ENCODE measurements at places on chromosomes 5 and 9. TPM values are rescaled to one million over a fixed set of nuclear protein-coding genes. Genes with fewer than 3 reads are reported as not detected.

CREBRF gene
- polyA plus RNA-seq, result 14.7 TPM

LOX gene
- polyA plus RNA-seq, result 27.8 TPM

PHF24 gene
- 0.35 TPM for polyA plus RNA-seq

GRCh38 chr9:93254806-93255493 lies 71.0 kb downstream of the WNK2 start:
- no peak for DNase-seq

GRCh38 chr9:106745457-106745856 lies 117.5 kb upstream of the ZNF462 start:
- no peak for DNase-seq

DNA sequence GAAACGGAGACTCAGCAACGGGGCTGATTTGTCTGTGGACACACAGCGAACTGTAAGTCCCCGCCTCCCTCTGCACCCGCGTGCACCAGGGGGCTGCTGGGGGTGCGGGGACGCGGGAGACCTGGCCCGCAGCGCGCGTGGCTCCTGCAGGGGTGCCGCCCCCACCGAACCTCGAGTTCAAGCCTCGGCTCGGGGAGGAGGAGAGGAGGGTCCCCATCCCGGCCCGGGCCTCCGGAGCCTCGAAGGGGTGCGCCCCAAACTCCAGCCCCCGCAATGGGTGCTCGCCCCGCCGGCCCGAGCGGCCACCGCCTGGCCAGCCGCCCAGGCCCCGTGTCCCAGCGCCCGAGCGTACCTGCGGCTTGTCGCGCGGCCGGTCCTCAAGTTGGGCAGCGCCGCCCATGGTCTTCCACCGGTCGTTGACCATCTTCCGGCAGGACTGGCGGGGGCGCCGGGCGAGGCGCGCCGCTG lies 829 bp downstream of the FIBCD1 start:
- DNase-seq, result no peak

DNA sequence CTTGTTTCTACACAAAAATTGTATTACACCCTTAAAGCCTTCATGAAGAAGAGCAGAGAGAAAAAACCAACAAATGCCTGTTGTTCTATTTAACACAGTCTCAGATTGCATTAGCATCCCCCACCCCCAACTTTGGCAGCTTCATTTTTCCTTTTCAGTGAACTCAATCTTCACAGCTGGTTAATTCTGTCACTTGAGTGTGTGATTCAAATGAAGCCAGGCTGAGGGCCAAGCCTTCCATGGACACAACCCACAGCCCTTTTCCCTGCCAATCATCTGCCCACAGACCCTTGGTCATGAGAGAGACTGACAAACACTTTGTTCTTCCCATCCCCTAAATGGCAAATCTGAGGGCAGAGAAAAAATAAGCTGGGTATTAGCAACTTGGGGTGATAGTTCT lies 217.5 kb upstream of the NMUR2 start:
- DNase-seq, result no peak

DNA sequence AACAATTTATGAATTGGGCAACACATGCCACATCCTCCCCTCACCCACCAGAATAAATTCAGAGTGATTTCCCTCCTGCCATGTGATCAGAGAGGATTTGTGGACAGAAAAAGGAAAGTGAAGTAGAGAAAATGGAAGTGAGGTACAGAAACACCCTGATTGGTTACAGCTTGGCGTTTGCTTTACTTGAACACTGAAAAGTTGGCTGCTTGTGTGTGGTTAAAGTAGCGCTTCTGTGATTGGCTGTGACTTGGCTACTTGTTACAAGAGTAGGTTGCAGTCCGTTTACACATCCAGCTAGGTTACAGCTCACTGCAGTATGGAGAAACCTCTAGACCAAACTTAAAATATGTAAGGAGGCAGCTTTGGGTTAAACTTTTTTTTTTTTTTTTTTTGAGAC lies 205.2 kb upstream of the ZNF608 start:
- no peak for DNase-seq

DNA sequence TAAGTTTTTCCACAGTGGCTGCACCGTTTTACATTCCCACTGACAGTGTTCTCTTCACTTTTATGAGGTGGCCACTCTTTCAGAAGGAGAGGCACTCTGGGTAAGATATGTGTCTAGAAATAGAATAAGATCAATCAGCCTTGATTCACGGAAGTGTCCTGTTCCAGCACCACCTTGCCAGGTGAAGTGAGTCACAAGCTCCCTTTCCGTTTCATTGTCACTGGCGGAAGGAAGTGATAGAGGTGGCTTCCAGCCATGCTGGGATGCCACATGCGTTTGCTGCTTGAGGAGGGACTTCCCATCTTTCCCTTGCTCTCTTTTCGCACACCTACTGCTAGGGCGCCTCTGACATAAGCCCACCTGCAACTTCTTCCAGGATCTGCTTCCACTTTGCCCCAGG lies 217.1 kb downstream of the PIK3R1 start:
- no peak for DNase-seq

DNA sequence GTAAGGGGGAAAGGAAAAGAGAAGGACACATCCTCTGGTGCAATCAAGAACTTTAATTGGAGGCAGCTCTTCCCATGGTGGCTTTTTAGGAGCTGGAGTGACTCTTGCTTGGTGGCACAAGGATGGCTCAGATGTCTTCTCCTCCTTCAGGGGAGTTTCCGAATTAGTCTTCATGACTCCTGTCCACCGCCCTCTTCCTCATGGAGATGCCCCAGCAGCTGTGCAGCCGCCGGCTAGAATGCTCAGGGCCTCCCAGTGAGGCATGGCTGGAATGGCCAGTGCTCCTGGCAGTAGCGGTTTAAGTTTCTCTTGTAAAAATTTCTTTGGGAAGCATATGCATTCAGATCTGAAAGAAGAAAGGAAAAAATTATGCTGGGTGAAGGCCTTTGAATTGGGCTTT lies 8.8 kb upstream of the TEX53 start:
- no peak for DNase-seq

- DNase-seq, result no peak
These were observed 576.7 kb upstream of the ADAMTS16 start for GRCh38 chr5:4563400-4563799.

- no peak for DNase-seq
These were observed 223.8 kb downstream of the CEMIP2 start for GRCh38 chr9:71544464-71544863.

DNA sequence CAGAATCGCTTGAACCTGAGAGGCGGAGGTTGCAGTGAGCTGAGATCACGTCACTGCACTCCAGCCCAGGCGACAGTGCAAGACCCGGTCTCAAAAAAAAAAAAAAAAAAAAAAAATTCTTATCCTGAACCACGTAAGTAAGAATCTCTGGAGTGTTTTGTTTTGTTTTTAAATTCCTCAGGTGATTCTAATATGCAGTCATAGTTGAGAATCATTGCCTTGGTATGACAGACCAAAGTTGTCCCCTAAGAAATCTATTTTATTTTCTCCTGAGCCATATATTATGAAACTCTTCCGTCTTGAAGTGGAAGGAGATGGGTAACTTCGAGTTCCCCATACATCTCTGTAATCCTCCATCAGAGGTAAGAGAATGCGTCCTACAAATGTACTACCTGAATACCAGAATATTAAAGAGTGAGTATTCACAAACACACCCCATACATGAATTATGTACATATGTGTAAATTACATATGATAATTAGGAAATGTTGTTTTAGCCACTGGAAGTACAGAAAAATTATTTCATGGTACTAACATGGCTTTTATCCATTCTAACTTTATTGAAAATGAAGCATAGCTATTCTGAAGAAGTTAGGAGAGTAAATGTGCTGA lies 26.7 kb upstream of the SVEP1 start:
- DNase-seq, result no peak

- no peak for DNase-seq
These were observed 93.6 kb upstream of the RANBP3L start for GRCh38 chr5:36395260-36395659.

- DNase-seq, result no peak
These were observed 157.0 kb downstream of the DENND1A start for GRCh38 chr9:123772967-123773366.

GRCh38 chr9:136551401-136552116 lies 5.7 kb upstream of the NOTCH1 start:
- no peak for DNase-seq

DNA sequence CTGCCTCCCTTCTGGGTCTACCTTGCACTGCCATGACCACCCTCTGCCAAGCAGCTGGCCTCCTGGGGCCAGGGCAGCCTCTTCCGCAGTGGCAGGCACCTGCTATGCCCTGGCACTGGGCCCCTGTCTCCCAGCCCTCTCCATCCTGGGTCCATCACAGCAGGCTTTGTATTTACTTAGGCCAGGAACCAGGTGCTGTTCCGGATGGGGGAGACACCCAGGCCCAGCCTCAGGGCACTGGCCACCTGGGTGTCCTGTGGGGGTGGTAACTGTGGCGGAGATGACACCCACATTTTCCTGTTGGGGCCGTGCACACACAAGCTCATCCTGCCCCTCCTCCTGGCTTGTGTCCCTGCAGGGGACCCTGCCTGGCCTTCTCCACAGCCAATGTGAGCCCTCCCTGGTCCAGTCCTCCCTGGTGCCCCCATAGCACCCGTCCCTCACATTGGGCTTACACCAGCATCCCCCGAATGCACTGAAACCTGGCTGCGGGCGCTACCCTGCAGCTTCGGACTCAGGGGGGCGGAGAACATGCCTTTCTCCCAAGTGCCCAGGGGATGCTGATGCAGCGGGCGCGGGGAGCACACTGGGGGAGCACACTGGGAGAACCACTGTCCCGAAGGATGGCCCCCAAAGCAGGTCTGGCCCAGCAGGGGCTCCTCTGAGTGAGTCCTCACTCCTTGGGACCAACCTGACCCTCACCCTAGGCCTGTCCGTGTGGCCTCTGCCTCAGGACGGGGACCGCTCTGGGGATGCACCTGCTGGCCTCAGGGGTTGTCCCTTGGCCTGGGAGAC lies 17.9 kb downstream of the FAM163B start:
- DNase-seq, result no peak

DNA sequence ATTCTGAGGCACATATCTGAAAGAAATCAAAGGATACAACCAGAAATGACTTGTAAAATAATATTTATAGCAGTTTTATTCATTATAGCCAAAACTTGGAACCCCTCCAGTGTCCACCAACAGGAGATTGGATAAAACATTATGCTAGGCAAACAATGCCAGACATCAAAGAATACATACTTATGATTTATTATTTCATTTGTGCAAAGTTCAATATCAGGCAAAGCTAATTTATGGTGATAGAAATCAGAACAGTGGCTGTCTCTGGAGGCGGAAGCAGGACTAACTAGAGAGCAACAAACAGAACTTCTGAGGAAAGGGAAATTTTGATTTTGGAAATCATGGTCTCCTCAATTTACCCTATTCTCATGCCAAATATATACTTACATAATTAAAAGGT lies 193.1 kb downstream of the ICE1 start:
- no peak for DNase-seq

- no peak for DNase-seq
These were observed 5.7 kb upstream of the EGFL7 start for GRCh38 chr9:136656795-136657611.

DNA sequence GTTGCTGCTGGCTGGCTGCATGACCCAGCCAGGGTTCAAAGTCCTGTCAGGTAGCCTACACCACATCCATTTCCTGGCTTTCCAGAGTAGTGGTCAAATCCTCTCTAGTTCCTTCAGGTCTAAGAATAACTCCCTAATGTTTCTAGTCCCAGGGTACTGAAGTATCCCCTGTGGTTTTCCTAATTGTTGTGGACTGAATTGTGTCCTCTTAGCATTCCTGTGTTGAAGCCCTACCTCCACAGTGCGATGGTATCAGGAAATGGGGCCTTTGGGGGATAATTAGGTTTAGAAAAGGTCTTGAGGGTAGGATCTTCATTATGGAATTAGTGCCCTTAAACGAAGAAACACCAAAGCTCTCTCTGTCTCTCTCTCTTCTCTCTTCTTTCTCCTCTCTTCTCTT lies 191.8 kb upstream of the CCNG1 start:
- no peak for DNase-seq

DNA sequence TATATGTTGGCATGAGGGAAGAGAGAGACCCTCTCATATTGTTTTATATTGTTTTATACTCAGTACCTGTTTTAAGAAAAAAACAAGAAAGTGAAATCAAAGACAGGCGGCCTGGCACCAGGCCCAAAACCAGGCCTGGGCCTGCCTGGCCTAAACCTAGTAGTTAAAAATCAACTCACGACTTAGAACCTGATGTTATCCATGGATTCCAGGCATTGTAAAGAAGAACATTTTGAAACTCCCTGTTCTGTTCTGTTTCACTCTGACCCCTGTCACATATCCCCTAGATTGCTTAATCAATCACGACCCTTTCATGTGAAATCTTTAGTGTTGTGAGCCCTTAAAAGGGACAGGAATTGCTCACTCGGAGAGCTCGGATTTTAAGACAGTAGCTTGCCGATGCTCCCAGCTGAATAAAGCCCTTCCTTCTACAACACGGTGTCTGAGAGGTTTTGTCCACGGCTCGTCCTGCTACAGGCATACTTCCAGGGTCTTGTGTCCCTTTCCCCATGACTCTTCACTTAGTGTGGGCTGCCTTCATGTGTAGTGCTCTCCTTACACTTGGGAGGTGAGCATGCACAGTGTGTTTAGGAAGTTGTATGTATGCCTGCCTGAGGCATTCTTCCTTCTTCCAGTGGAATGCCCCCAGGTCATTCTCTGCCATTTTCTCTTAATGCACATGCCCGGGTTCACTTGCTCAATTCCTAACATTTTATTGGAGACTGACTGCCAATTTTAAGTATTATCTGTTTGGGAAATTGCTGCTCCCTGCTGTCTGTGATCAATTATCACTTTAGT lies 17.8 kb downstream of the TBCA start:
- no peak for DNase-seq

GRCh38 chr5:56350597-56351170 lies 117.6 kb upstream of the ANKRD55 start:
- DNase-seq, result peak; percentile 55

GRCh38 chr5:150644514-150644913 lies 4.1 kb downstream of the SYNPO start:
- DNase-seq, result no peak

DNA sequence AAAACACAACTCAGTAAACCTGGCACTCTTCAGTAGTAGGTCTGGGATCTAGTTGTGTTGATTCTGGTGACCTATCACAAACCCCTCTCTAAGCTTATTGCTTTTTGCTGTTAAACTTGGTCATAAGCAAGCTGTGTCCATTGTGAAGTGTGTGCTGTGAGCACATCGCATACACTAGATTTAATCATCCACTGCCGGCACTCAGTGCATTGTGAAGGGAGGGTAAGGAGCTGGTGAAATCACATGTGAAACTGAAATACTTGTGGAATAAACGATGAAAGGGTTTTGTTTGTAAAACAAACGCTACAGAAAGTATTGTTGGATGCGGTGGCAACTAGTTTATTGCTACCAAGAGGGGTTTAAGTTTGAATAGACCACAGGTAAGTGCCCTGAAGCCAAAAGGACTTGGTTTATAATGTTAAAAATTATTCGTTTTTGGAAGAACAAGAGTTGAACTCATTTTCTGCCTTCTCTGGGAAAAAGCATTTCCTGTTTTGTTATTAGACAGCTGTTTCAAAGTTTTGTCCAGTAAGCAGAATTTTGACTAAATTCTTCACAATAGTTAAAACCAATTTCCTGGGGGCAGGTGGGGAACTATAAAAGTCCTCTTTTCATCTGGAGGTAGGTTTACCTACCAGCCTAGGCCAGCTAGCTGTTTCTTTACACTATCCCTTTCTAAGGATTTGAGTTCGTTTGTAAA lies 24.6 kb downstream of the TJP2 start:
- no peak for DNase-seq

- no peak for DNase-seq
These were observed 33.3 kb upstream of the DAPK1 start for GRCh38 chr9:87464110-87464991.

All from left lung (tissue), 14 donors.